ENCODE measurements at places on chromosomes 13 and 19. TPM values are rescaled to one million over a fixed set of nuclear protein-coding genes. Genes with fewer than 3 reads are reported as not detected.

GRCh38 chr13:99688776-99689175 is 187.5 kb downstream of the TM9SF2 start:
- DNase-seq = no peak

- DNase-seq = no peak
These were observed 34.3 kb downstream of the RCBTB1 start for GRCh38 chr13:49550942-49551644.

PABPC3 gene
- total RNA-seq = not detected

- no peak for DNase-seq
These were observed 31.9 kb upstream of the LILRA2 start for GRCh38 chr19:54541712-54542111.

DNA sequence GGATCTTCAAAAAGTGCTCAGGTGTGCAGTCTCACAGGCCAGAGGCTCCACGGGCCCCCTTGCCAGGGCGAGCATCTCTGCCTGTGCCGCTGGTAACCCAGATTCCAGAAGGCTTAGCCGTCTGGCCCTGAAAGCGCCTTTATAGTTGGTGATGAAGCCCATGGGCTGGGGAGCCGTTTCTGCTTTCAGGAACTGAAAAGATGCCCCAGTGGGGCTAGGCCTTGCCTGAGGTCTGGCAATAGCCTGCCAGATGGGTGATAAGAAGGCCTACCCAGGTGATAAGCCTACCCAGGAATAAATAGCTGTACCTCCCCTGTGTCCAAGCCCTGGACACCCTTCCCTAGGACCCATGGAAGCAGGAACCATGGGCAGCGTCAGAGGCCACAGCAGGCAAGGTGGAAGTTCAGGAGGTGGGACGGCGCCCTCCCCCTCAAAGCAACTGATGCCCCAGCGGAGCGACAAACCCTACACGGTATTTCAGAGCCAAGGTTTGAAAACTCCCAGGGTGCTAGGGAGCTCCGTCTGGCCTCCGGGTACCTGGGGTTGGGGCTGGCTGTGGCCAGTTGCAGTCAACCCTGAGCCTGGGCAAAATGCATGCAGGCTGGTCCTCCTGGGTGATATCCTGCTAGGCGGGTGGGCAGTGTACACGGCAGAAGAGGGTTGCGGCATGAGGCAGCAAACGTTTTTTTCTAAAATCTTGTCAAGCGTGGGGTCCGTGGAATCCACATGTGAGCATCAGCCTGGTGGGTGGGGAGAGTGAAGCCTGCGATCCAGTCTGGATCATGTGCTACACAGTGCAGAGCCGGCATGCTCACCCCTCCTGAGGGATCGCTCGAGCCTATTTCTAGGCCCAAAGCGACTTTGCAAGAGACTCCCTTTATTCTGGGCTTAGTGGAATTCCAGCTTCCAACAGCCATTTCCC is 45.3 kb downstream of the ACTN4 start:
- DNase-seq = no peak

EXOSC5 gene
- 35.0 TPM for total RNA-seq

KLC3 gene
- total RNA-seq = 0.44 TPM

AZU1 gene
- not detected for total RNA-seq

GRCh38 chr13:20588529-20589110 is 21.7 kb downstream of the IFT88 start:
- DNase-seq = no peak

NPAS1 gene
- 2.1 TPM for total RNA-seq

- no peak for DNase-seq
These were observed 7.1 kb downstream of the KLK6 start for GRCh38 chr19:50962245-50962644.

DNA sequence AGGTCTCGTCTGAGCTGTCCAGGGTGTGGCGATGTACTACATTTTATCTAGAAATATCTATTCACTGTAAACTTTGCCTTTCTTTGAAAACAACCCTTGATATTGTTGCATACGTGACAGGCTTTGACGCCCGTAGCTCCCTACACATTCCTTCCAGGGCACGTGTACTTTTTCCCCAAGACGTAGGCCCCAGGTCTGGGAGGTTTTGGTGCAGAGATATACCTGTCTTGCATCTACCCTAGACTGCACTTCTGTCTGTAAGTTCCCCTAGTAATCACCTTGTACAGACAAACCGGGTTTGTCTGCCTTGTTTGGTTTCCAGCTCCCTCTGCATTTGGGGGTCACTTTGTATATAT is 69.2 kb downstream of the ERICH6B start:
- no peak for DNase-seq

DNA sequence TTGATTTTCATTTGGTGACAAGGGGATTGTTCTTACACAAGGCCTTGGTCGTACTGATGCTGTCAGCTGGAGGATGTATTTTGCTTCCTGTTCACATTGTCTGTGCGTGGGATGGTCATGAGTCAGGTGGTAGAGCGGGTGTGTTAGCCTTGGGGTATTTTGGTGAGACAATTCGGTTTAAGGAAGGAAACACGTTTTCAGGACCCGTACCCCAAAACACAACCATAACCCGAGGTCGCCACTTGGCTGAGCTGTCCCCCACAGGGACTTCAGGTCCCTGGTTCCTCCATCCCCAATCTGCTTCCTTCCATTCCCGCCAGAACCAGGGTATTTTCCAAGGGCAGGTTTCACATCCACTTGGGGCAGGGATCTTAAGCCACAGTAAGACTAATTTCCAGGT is 15.0 kb downstream of the MYO9B start:
- DNase-seq = no peak

GRCh38 chr13:60268203-60268555 is 104.5 kb upstream of the DIAPH3 start:
- DNase-seq = no peak

GRCh38 chr19:33299051-33299688 is 3.2 kb downstream of the CEBPA start:
- no peak for DNase-seq

CD33 gene
- not detected for total RNA-seq

ADAMTSL5 gene
- 0.86 TPM for total RNA-seq

GRCh38 chr13:78067290-78067689 is 148.7 kb upstream of the EDNRB start:
- DNase-seq = no peak

KLK15 gene
- not detected for total RNA-seq

DNA sequence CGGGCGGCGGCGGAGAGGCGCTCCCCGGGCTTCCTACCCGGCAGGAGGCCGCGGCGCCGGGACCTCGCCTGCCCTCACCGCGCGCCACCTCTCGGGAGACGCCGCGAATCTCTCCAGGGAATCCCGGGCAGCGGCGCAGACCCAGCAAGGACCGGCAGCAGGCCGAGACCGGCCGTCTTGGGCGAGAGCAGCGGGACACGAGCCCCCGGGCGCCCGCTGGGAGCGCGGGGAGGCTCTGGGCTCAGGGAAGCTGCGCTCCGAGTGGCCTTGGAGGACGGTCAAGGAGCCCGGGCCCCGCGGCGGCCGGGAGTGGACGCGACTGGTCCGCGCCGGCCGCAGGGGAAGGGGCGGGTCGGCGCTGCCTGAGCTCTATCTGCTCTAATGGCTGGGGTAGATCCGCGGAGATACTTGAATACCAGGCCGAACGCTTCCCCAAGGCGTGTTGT is 14.7 kb downstream of the CDX2 start:
- DNase-seq = no peak

CFAP97D2 gene
- not detected for total RNA-seq

All from A673 (cell line).